ENCODE measurements at places on chromosomes 3 and 15. TPM values are rescaled to one million over a fixed set of nuclear protein-coding genes. Genes with fewer than 3 reads are reported as not detected.

GRCh38 chr15:41546851-41547786 lies 3.1 kb upstream of the RPAP1 start:
- DNase-seq, result no peak

- DNase-seq, result no peak
These were observed 6.9 kb upstream of the EIF3J start for GRCh38 chr15:44529864-44530604.

- no peak for DNase-seq
These were observed 17.8 kb downstream of the ZBTB38 start for GRCh38 chr3:141386126-141386488.

GRCh38 chr3:51916418-51916817 lies 13.3 kb upstream of the IQCF1 start:
- no peak for DNase-seq

DNA sequence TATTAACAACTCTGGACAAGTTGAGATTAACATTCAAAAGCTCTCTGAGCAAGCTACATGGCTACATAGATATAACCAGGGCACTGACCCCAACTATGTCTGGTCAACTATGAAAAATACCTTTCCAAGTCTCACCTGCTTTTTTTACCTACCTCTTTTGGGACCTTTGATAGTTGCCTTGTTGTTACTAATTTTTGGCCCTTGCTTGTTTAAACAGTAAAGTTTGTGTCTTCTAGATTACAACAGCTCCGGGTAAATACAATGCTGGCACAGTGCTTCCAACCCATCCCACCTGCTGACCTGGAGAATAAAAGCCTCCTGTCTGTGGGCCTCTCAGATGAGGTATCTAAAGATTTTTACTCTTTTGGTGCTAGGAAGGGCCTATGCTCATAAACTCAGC lies 1036.6 kb downstream of the NAALADL2 start:
- DNase-seq, result no peak

GRCh38 chr15:58492661-58493397 lies 61.0 kb downstream of the LIPC start:
- DNase-seq, result no peak

- DNase-seq, result no peak
These were observed 71.0 kb downstream of the SETD5 start for GRCh38 chr3:9468460-9468859.

DNA sequence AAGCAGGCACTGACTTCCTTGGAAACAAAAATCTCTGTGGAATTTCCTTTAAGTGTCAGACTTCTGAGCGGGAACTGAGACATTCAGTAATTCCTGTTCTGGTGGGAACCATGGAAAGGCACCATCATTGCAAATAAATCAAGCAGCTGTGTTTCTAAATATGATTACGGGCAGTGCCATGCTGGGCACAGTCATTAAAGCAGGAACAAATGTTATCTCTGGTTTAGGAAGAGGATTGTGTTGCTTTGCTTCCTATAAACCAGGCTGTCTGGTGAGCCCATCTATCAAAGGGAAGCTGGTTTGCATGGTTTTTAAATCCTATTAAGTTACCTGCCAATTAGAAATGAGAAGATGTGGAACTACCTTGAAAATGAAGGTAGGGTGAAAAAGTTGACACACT lies 86.7 kb downstream of the EBLN2 start:
- DNase-seq, result no peak

DNA sequence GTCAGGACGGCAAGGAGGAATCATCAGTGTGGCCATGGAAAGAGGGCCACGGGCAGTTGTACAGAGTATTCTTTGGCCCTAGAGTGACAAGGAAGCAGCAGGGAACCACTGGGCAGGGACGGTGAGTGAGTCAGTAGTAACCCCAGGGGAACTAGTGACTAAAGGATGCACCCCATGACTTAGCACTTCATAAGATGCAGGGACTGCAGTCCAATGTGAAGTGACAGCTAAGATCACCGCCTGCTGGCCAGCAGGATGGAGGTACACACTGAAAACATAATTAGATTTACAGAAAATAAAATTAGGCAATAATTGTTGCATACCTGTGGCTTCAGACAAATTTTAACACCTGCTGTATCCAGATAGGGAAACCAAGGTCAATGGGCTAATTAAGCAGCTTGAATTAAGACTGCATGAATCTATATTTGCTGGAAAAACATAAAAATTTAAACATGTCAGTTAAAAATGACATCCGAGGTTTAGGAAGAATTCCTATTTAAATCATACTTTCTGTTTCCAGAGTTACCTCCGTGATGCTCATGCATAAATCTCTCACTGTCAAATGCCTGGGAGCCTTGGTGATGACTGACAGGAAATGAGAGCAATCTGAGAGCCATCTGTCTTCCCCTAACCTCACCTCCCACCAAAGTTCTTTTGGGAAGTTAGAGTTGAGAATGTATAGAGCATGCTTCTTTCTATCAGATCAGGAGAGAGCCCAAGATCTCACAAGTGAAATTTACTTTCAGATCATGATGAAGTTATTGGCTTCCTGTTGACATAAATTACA lies 56.5 kb downstream of the DCLK3 start:
- DNase-seq, result no peak

DNA sequence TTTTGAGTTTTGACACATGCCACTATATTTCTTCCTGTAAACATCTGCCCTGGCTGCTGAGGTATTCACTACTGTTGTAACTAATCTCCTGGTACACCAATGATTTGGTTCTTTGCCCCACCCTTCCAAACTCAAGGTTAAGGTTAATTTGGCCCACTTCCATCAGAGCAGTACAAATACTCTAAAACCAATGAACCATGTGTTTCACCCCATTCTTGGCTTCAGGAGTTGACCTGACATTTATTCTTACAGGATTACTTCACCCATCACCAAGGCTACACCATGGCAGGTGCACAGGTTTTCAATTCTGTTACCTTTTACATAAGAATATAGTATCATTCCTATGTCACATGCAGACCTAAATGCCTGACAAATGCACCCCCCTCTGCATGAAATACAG lies 1179.9 kb downstream of the ZPLD1 start:
- DNase-seq, result no peak

DNA sequence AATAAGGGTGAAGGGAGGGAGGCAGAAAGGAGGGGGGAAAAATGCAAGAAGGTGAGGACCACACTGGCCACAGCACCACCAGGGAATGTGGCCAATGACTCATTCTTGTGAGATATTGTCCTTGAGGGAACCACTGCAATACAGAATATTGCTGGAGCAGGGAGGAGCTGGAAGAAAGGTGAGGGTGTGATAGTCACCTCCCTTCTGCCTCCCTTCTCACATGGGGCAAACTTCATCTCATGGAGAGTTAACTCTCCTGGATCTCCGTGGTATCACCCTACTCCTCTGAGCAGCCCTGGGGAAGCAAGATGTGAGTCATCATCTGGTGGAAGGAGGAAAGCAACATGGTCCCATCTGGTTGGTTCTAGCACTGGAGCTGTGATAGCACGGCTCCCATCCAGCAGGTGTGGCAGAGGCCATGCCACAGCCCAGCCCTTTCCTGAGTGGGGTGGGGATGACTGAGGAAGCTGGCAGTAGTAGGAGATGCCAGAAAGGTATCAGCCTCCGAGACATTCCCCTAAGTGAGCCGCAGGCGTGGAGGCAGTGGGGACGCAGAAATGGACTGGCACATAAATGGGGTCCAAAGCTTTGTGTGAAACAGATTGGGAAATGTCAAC lies 115.9 kb upstream of the LPP start:
- DNase-seq, result no peak

GRCh38 chr3:15612001-15612400 lies 10.5 kb downstream of the BTD start:
- no peak for DNase-seq

The CADPS gene
- 8.9 TPM for total RNA-seq

The EPB42 gene
- not detected for total RNA-seq

The GOLGA8A gene
- 21.6 TPM for total RNA-seq

The RTP3 gene
- not detected for total RNA-seq

Measured in heart left ventricle (tissue), 16 donors.